Right ventricle myocardium superior (tissue), 1 donor: ENCODE measurements at places on chromosomes 4 and X. TPM values are rescaled to one million over a fixed set of nuclear protein-coding genes. Genes with fewer than 3 reads are reported as not detected.

- no peak for DNase-seq
Measured at GRCh38 chr4:147778942-147779341, 47.1 kb downstream of the ARHGAP10 start.

DNA sequence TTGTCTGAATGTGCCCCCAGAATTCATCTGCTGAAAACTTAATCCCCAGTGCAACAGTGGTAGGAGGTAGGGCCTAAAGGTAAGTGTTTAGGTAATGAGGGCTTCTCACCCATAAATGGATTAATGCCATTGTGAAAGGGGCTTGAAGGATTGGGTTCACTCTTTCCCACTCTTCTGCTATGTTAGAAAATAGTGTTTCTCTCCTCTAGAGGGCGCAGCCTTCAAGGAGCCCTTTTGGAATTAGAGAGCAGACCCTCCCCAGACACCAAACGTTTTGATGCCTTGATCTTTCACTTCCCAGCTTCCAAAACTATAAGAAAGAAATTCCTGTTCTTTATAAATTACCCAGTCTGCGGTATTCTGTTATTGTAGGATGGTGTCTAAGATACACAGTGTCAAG, 706.4 kb downstream of the SMARCA1 start:
- no peak for DNase-seq

DNA sequence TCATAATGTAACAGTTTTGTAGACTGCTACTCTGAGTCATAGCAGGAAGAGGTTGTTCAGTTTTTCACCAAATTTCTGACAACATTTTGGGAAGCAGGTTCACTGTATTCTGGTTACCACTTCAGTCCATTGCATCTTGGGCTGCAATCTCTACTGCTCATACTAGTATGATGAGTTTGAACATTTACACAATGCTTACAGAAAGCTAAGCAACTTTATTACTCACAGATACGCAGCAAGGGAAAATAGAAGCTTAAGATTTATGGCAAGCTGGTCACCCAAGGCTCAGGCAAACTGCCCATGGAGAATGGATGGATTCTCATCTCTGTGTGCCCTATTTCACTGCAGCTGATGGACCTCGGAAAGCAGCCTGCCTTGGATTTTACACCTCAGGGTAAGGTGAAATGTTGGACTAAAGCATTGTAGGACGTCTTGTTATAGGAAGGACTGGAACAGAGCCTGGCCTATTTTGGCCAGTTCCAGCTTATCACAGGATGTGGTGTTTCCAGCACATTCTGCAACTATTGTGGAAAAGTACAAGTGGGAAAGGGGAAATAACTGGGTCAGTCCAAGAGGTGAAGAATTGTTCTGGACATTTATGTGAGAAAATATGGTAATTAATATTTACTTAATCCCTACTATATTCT, 887.1 kb upstream of the AGA start:
- no peak for DNase-seq

TMSB15A gene
- not detected for total RNA-seq
